ENCODE measurements at places on chromosomes 3 and 15.

GRCh38 chr3:192772240-192772894 is 45.0 kb upstream of the FGF12 start:
- DNase-seq: peak; percentile 7

GRCh38 chr15:82852941-82853561 is 43.6 kb downstream of the WHAMM start:
- no peak for DNase-seq

GRCh38 chr3:135987661-135988060 is 22.1 kb downstream of the PPP2R3A start:
- peak; percentile 55 for DNase-seq

GRCh38 chr3:194588741-194589140 is 44.5 kb downstream of the TMEM44 start:
- DNase-seq: no peak

DNA sequence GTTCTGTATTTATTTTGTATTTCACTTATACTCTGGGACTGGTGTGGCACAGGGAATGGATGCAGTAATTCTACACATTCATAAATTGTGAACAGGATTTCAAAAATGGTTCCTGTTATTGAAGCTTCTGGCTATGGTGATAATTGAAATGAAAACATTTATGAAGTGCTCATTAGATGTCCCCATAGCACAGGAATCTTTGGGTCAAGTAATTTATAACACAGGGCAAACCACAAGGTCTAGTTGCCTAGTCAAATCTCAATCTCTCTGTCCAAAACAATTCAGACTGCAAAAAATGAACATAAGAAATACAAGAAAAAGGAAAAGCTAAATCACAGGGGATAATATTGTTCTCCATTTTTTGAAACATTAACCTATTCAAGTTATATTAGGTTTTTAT is 117.5 kb upstream of the PTPRG start:
- no peak for DNase-seq

DNA sequence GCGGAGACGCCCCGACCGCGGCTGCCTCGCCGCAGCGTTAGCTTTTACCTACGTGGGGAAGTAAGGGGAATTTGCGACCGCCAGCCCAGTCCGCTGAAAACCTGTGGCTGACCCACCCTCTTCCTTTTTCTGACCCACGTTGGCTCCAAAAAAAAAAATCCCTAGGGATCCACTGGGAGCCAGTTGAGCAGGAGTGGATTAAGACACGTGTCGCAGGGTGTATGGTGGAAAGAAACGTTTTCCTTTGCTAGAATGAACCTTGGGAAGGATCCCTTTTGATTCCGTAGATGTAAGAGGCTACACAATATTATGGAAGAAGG is 575 bp upstream of the PCYT1A start:
- no peak for DNase-seq

- peak; percentile 18 for DNase-seq
These were observed at the start of gene CYP1A1 for GRCh38 chr15:74725225-74725774. CYP1A1 (minus strand) TSS chr15:74725528; CDS start chr15:74723097, 2,431 bp downstream.

DNA sequence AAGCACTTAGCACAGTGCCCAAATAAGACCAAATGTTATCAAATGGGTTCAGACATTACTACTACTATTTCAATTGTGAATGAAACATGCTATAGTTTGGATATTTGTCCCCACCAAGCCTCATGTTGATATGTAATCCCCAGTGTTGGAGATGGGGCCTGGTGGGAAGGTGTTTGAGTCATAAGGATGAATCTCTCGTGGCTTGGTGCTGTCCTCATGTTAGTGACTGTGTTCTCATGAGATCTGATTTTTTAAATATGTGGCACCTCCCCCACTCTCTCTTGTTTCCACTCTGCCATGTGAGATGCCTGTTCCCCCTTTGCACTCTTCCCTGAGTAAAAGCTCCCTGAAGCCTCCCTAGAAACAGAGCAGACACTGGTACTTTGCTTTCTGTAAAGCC is 148.7 kb upstream of the TGFBR2 start:
- DNase-seq: no peak

- DNase-seq: peak; percentile 30
These were observed 144.0 kb downstream of the GREM1 start for GRCh38 chr15:32861761-32862160.

DNA sequence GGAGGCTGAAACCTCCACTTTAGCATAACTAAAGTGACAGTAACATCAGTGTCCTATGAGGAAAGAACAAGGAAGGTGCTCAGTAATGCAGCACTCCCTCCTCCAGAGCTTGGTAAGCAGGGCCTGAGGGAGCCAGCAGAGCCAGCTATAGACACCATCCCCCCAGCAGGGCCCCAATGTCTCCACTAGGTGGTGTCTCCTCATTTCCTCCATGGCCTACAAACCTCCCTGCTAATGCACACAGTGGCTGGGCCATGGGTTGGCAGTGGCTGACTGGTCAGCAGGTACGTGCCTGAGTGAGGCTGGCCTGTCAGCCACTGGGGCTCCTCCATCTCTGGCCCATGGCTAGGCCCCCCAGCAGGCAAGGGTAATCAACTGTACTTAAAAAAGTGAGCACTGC is 13.6 kb downstream of the MRPS25 start:
- DNase-seq: peak; percentile 71
